ENCODE measurements at places on chromosomes 2 and 18.

- H3K27me3 ChIP-seq: peaks cover 39% of the 10 kb centered on the region
- H3K27ac ChIP-seq: no peak overlapping the region
- no peaks in the 10 kb centered on the region for H3K36me3 ChIP-seq
- DNase-seq: no peak
- H3K4me1 ChIP-seq: peaks cover 8% of the 10 kb centered on the region
These were observed 95.6 kb downstream of the SH3BP4 start for GRCh38 chr2:235047171-235048160.

- no peak overlapping the region for H3K27ac ChIP-seq
- no peak for DNase-seq
- H3K4me1 ChIP-seq: no peaks in the 10 kb centered on the region
- no peaks in the 10 kb centered on the region for H3K36me3 ChIP-seq
- no peak overlapping the region for H3K4me3 ChIP-seq
These were observed 1096.0 kb upstream of the DDX18 start for GRCh38 chr2:116718451-116718850.

GRCh38 chr2:60873381-60873780 is 8.0 kb upstream of the REL start:
- peaks cover 5% of the 10 kb centered on the region for H3K36me3 ChIP-seq
- DNase-seq: no peak
- peaks cover 33% of the 10 kb centered on the region for H3K4me1 ChIP-seq
- H3K27ac ChIP-seq: peak overlapping the region; percentile 91
- H3K4me3 ChIP-seq: peak overlapping the region; percentile 25
- no peaks in the 10 kb centered on the region for H3K27me3 ChIP-seq

DNA sequence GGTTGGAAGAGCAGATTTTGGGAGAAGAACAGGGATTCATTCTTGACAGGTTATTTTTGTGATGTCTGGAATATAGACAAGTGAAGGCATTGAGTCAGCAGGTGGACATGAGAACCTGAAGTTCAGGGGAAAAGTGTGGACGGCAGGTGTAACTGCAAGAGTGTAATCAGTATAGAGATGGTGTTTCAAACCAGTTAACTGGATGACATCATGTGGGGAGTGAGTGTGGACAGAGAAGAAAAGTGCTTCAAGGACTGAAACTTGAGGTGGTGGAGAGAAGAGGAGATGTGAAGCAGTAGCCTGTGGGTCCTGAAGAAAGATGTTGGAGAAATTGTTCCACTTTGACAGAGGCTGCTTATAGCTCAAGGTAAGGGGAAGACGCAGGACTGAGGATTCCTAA is 7.1 kb downstream of the IL1RL1 start:
- H3K4me1 ChIP-seq: no peaks in the 10 kb centered on the region
- no peak overlapping the region for H3K4me3 ChIP-seq
- no peak for DNase-seq
- no peaks in the 10 kb centered on the region for H3K27me3 ChIP-seq

DNA sequence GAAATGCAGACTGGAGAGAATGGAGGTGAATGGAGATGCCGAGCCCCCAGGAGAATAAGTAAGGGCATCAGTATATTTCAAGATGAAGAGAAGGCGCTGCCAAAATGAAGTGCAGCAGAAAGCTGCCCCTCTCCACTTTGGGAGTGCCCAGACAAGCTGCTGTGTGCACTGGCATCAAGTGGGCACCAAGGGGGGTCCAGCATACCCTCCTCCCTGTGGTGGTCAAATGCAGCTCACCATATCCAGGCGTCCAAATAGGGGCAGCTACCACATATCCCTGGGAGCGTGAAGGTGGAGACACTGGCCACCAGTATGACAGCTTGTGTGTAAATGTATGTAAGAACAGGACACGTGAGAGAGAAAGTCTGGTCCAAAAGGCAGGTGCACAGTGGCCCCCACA is 236.6 kb downstream of the KLHL29 start:
- no peak overlapping the region for H3K27ac ChIP-seq
- no peak overlapping the region for H3K4me3 ChIP-seq
- H3K36me3 ChIP-seq: no peaks in the 10 kb centered on the region
- no peaks in the 10 kb centered on the region for H3K4me1 ChIP-seq
- no peak for DNase-seq

DNA sequence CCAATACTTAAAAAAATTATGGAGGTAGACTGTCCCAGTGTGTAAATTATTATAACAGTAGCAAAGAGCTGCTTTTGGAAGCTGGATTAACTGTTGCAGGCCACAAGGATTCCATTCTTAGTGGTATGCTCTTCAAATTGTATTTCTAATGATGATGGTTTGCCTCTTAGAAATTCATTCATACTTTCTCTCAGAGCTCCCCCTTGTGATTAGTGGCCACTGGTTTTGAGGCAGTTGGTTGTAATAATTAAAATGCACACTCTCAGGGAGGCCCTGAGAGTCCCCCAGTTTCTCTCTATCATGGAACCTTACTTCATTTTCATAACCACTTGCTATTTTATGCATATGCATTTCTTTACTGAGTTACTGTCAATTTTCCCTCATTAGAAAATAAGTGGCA is 122.5 kb downstream of the PLA2R1 start:
- no peak overlapping the region for H3K27ac ChIP-seq
- H3K4me1 ChIP-seq: peaks cover 15% of the 10 kb centered on the region
- no peaks in the 10 kb centered on the region for H3K27me3 ChIP-seq
- no peak overlapping the region for H3K4me3 ChIP-seq
- no peaks in the 10 kb centered on the region for H3K36me3 ChIP-seq

DNA sequence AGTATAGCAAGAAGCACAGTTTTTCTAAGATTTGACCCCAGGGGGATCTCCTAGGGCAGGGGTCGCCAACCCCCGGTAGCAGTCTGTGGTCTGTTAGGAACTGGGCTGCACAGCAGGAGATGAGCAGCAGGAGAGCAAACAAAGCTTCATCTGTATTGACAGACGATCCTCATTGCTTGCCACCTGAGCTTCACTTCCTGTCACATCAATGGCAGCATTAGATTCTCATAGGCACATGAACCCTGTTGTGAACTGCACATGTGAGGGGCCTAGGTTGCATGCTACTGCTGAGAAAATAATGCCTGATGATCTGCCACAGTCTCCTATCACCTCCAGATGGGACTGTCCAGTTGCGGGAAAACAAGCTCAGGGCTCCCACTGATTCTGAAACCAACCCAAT is 136.2 kb downstream of the RGPD3 start:
- H3K4me1 ChIP-seq: peaks cover 10% of the 10 kb centered on the region
- H3K27me3 ChIP-seq: no peaks in the 10 kb centered on the region

DNA sequence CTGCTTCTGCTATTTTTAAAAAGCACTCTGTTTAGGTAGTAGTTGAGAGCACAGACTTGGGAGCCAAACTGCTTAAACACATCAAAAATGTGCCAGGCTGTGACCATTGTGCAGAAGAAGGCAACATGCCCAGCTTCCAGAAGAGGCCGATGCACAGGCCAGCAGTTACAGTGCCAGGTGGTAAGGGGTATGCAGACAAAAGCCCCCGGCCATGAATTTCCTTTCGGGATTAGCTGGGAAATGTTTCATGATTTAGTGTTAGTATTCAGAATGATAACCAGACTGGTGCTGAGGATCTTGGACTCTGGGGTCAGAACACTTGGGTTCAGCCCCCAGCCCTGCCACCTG is 40.0 kb upstream of the ATG16L1 start:
- H3K27ac ChIP-seq: no peak overlapping the region
- no peaks in the 10 kb centered on the region for H3K27me3 ChIP-seq
- peaks cover 7% of the 10 kb centered on the region for H3K4me1 ChIP-seq
- H3K36me3 ChIP-seq: peaks cover 16% of the 10 kb centered on the region
- no peak for DNase-seq
